Femur (tissue), 1 donor: ENCODE measurements at places on chromosomes 1 and 21.
A peak's percentile ranks its signal among the peaks of the same experiment; 100 is the strongest.

GRCh38 chr1:223231011-223231572 is 88.0 kb upstream of the TLR5 start:
- DNase-seq = no peak

GRCh38 chr1:2935184-2935583 is 86.1 kb upstream of the ACTRT2 start:
- no peak for DNase-seq

DNA sequence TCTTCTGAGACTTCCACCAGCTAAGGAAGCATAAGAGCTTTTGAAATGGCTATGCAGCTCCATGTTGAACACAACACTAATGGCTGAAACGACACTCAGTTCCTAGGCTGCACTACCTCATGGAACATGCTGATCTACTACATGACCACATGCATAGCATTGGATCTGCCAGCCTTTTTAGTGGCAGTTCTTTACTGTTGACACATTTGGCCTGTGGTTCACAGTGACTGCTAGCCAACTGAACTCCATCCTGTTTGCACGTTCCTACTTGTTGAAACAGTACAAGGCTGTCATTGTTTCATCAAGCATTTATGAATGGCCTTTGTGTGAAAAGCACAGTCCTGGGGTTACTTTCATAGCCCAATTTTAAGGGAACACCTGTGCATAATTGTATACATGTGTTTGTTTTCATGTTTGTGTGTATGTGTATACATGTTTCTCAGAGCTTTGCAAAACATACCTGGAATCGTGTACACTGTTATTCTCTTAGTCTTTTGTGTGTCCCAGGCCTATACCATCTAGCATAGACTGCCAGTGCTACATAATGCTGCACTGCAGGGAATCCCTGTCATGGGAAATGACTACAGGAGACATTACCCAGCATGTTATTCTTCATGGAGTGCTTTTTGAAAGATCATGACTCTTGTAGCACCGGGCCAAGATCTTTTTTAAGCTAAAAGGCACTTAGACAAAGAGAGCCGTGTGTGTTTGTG is 179.6 kb upstream of the ESRRG start:
- no peak for DNase-seq

- DNase-seq = peak; percentile 79
These were observed 10.4 kb downstream of the TRABD2B start for GRCh38 chr1:47986761-47987200.

DNA sequence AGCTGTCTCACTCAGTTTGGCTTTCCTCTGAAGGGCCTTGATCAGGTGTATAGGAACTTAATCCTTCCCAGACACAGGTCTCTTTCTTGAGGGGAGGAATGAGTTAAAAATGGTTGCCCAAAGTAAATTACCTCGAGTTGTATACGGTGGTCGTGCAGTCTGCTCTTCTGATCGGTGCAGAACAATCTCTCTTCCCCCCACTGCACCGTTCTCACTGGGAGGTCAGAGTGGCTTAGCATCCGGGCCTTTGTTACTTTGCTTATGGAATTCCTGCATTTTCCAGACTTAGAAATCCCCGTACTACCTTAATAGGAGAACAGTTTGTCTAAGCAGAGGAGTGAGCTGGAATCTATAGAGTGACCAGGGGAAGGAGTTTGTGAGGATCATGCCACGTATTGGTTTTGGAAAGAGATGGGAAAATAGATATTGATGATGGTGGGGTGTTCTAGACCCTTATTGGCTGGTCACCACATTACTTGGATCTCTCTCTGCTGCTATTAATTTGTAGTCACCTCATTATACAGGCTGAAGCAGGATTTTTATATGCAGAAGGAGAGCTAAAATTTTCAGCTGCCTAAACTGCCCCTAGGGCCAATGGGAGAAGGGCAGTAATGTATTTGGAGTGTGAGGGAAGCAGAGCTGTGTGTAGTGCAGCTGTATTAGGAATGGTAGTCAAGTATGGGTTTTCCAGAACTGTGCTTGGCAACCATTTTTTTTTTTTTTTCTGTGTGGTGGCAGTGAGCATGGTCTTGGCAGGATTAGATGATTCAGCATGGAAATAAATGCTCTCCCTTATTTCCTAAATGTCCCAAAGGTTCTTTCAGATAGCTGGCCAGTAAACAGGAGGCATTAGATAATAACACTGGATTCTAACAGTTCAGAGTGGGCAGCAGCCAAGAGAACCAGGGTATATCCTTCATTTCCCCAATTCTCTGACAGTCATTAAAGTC is 81.5 kb downstream of the NDUFS5 start:
- no peak for DNase-seq

DNA sequence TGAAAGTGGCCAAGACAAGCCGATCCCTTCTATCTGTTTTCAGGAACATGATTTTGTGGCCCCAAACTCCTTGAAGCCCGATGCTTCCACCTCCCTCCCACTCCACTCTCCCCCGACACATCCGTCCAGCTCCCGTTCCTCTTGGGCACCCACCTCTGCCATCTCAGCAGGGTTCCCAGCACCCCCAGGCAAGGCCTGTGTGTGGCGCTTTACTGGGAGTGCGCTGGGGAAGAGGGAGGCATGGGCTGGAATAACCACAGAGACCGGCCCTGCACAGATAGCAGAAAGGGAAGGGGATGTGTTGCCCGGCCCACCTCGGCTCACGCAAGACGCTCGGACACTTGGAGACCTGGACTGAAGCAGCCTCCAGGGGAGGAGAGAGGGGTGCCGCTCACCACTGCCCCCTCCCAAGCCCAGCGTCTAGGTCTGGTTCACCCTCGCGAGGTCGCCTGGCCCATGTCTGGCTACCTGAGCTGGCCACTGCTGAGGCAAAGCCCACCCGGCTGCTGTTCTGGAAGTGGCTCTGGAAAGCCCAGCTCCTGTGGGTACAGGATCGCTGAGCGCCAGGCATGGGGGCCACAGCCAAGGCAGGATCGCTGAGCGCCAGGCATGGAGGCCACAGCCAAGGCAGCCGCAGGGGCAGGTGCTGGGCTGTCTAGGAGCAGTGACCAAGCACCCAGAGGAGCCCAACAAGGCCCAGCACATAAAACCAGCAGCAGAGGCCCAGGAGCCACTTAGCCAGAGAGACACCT is 23.8 kb upstream of the COL18A1 start:
- DNase-seq = peak; percentile 10

DNA sequence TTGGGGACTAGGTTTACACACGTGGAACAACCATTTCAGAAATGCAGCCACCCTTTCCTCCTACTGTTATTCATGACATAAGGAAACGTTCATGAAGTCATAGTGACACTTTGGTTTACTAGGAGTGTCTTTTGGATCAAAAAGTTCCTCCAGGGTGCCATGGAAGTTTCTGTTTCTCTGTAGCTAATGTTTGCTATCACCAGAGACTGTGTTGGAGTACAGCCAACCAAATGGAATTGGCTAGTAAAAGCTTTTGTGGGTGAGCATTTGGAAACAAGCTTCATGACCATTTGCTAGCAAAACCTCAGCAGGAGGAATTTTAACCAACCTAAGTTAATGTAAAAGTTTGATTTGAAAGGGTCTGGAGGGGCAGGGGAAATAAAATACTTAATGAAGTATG is 43.9 kb upstream of the ADGRL2 start:
- no peak for DNase-seq

GRCh38 chr1:159843459-159843858 is 16.8 kb downstream of the SLAMF8 start:
- DNase-seq = no peak

- no peak for DNase-seq
These were observed 25.5 kb downstream of the ADAMTS5 start for GRCh38 chr21:26941421-26941820.

DNA sequence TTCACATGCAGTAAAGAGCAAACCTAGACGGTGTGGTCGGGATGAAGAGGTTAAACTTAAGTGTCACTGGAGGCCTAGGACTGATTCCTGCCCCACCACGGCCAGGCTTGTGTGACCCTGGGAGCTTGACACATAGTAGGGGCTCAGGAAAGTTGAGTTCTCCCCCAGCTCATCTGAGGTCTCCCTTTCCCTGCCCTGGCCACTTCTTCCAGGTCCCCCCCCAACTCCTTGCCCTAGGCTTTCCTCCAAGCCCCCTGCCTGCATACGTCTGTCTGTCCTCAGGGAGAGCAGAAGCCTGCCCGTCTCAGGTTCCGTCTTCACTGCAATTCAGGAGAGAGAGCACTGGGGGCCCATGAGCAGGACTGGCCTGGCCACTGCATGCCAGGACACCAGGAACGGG is 225.8 kb downstream of the PTPRU start:
- DNase-seq = no peak

GRCh38 chr21:46187261-46187660 is 3.0 kb upstream of the SPATC1L start:
- no peak for DNase-seq

DNA sequence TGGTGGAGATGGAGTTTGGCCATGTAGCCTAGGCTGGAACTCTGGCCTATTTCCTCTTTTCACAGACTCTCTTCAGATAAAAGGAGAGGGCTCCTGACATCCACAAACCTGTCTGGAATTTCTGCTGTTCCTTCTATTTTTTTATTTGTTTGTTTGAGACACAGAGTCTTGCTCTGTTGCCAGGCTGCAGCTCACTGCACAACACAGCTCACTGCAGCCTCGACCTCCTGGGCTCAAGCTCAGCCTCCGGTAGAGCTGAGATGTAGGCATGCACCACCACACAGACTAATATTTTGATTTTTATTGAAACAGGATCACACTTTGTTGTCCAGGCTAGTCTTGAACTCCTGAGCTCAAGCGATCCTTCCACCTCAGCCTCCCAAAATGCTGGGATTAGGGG is 230.9 kb downstream of the TM2D1 start:
- DNase-seq = no peak

DNA sequence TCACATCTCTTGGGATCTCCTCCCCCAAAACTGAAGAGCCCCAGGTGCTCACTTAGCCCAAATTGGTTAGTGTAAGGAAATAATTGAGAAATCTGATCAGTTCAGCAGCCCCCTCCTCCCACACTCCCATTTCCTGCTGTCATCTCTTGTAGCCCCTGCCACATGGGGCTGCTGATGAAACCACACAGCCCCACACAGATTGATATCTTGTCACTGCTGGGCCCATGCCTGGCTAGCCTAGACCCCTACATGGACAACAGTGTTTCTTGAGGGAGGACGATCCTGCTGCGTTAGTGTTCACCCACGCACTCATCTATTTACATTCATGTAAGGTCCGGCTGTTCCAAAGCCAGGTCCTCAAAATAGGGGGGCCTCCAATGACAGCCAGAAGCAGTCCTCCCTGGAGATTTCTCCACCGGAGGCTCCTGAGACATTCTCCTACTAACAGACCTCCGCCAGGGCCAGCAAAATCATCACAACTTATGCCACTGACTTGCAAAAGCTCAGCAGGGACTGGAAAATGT is 23.9 kb upstream of the RXRG start:
- DNase-seq = no peak

DNA sequence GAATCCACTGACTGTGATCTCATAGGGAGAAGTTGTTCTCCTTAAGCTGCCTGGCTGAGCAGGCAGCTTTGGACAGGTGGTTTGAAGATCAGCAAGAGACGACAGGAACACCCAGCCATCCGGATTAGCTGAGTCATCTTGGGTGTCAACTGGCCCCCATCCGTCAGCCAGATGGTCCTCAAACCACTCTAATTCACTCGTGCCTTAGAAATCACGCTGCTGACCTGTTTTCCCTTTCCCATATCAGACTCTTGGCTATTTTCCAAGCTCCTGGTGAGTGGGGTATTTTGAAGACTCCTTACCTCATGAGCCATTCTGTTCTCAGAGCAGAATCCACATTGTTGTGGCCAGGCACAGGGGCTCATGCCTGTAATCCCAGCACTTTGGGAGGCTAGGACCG is 149.1 kb upstream of the L1TD1 start:
- DNase-seq = no peak

GRCh38 chr1:214551436-214552173 is at the start of gene PTPN14:
PTPN14 (minus strand) TSS chr1:214551602; CDS start chr1:214464803, 86,799 bp downstream.
- peak; percentile 94 for DNase-seq

- DNase-seq = peak; percentile 53
These were observed 49.7 kb downstream of the MDM4 start for GRCh38 chr1:204565617-204566582.

DNA sequence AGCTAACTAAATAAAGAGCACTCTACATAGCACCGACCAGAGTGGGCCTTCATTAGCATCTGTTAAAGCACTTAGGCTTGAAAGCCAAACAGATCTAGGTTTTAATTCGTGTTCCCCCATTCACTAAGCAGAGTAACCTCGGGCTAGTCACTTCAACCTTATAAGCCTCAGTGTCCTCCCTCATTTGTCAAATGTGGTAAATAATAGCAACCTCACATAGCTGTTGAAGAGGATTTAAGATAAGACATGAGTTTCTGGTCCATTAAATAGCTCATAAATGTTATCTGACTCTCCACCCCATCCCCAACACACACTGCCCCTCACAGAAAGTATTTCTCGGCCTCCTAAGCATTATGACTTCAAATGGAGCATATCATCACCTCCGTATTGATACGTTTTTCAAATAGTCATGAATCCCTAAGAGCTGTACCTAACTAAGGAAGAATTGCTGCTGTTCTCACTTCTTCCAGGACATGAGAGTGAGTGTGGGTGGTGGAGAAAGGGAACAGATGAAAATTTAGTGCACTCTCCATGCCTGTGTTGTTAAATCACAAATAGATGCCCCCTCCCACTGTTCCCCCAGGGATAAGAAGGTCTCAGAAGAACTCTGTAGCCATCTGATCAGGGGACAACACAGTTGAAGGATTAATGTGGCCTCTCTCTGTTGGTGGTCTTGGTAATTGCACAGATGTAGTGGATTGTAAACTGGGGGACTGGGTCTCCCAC is 47.6 kb downstream of the PLPP3 start:
- peak; percentile 0 for DNase-seq

- DNase-seq = no peak
These were observed 127.0 kb downstream of the GREM2 start for GRCh38 chr1:240484804-240485443.

GRCh38 chr1:107339775-107340174 is 198.9 kb downstream of the NTNG1 start:
- no peak for DNase-seq

GRCh38 chr1:36162680-36163239 is 6.8 kb downstream of the MAP7D1 start:
- no peak for DNase-seq

DNA sequence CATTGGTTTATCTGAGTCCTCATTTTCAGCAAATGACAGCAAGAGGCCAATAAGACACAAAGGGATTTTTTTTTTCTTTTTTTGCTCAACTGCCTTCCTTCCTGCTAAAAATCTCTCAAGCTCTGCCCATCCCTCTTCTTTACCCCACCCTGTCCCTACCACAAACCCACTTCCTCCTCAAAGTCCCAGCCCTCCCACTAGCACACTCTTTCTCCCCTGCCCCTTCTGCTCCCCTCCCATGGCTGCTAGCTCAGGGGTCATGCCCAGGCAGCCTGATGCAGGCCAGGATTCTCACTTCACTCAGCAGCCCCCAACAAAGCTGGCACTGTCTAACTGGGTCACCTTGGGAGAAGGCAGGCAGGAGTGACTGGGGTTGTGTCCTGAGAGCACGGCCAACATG is 28.8 kb upstream of the PPP2R5A start:
- DNase-seq = peak; percentile 38

DNA sequence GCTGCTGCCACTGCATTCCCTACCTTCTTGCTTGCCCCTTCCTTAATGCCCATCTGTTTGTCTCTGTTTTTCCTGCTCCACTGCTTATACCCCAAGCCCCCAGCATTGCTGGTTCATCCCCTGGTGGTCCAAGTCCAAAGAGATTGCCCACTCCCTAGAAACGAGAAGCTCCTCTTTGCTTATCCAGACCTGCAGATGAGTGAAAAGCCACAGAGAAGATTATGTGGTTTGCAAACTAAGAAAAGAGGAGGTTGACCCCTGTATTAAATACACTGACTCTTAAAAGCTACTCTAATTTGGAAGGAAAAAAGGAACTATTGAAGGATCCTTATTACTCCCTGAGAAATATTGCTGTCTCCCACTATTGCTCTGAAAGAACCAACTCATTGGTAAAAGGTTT is 146.8 kb upstream of the RAB4A start:
- DNase-seq = no peak
